ENCODE measurements at places on chromosomes 6 and 20.

- DNase-seq = no peak
These were observed 287.6 kb upstream of the SOX4 start for GRCh38 chr6:21305893-21306332.

- DNase-seq = no peak
These were observed 6.4 kb downstream of the PREX1 start for GRCh38 chr20:48821261-48821920.

GRCh38 chr6:32298632-32299336, 72.9 kb downstream of the TSBP1 start:
- no peak for DNase-seq

GRCh38 chr6:157989541-157990289, 8.1 kb downstream of the SYNJ2 start:
- no peak for DNase-seq

DNA sequence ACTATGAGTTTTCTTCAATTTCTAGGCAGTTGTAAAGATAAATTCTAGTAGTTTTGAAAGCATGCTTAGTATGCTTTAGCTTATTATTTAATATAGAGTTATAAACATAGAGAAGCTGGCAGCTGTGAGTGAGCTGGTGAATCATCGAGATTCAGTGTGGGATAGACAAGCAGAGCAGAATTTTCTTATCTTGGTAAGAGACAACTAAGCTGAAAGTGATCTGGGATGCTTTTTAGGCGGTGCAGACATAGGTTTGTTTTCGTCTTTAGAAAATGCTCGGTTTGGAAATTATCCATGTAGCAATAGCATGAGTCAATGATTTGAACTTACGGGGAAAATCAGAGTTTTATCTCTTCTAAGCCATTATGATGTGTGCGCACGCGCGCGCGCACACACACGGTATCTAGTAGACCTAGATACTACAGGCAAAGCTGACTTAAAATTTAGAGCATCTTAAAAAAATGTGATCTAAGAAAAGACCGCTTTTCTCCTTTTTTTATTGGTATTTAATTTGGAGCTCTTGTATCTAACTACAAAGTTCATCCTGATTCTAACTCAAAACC, 128.3 kb upstream of the MAP3K7 start:
- DNase-seq = no peak

DNA sequence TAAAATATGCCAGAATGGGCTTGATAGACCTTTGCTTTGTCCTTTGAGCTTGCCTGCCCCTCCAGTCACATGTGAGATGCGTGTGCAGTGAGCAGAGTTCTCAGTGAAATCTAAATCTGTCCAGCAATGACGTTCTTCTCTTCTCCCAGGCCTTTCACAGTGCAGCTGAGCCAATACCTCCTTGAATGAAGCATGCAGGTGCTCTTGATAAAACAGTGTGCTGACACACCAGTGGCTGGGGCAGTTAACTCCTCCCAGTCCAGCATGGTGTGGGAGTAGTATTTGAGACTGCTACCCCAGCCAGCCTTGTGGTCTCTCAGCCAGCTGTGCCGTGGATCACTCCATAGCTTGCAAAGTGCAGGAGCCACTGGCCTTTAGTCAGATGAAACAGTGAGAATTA, 240.5 kb downstream of the FARS2 start:
- DNase-seq = no peak

DNA sequence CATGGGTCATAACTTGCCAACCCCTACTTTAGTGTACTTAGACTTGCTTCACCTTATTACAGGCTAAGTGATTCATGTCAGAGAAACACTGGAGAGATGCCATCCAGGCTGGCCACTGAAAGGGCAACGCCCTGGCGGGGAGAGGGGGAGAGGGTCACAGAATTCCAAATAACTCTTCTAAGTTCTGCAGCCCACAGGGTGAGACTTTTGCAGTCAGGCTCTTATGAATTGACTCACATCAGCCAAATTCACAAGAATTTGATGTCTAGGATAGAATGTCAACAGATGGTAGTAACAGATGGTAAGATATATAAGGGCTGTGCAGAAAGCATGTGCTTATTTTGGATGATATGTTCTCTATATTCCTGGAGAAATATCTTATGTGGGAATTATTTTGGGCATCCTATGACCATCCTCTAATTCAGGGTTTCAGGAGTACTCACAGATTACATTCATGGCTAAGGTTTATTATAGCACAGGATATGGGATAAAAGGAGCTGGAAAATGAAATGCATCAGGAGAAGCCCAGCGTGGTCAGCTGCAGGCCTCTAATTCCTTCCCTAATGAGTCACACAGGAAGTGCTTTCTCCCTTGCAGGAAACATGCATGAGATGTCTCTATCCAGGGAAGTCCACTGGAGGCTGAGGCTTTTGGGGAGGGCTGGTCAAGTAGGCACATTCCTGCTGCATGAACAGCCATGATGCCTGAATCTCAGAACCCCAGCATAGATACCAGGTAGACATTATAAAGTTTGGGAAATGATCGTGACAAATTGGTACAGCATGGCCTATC, 58.7 kb upstream of the RIN2 start:
- DNase-seq = no peak

- no peak for DNase-seq
These were observed 1.6 kb downstream of the MAP1LC3A start for GRCh38 chr20:34560141-34560523.

- DNase-seq = no peak
These were observed 1302.8 kb upstream of the EYS start for GRCh38 chr6:67009818-67010217.

DNA sequence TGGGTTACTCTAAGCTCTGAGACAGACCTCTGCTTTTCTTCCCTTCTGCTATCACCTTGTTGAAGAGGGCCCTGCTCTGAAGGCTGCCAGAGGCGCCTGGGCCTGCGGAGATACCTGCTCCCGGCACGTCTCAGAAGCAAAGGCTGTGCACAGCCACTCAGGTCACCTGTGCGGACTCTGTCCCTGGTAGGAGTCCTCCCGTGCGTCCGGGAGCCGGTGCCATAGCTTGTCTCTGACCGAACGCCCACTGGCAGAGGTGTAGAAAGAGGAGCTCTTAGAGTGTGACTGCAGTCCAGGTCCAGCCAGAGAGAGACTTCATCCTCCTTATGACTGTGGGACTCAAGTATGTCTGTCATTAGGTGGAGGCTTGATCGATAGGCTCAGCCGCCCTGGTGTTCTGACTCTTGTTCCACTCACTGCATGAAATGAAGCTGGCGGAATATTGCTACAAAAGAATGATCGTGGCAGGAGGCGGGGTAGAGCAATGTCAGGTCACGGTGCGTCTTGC, 51.0 kb upstream of the UNC93A start:
- no peak for DNase-seq

DNA sequence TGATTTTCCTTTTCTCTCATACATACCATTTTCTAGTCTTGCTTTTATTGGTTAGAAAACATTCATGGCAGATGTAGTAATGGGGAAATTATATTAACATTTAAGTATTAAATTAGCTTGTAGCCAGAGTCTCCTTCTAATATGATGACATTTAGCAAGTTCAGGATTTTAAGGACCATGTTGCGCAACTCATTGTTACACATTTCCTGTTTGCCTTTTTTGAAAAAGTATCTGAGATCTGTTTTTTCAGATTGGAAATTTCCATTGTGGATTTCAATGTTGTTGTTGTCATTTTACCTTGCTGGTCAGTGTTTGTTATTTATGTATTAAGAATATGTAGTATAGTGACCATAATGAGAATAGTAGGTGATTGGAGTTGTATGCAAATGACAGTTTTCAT, 38.7 kb downstream of the CDKAL1 start:
- no peak for DNase-seq

GRCh38 chr6:53119349-53119748, 29.3 kb downstream of the GCM1 start:
- no peak for DNase-seq
